ENCODE measurements at places on chromosomes 1 and 21.

DNA sequence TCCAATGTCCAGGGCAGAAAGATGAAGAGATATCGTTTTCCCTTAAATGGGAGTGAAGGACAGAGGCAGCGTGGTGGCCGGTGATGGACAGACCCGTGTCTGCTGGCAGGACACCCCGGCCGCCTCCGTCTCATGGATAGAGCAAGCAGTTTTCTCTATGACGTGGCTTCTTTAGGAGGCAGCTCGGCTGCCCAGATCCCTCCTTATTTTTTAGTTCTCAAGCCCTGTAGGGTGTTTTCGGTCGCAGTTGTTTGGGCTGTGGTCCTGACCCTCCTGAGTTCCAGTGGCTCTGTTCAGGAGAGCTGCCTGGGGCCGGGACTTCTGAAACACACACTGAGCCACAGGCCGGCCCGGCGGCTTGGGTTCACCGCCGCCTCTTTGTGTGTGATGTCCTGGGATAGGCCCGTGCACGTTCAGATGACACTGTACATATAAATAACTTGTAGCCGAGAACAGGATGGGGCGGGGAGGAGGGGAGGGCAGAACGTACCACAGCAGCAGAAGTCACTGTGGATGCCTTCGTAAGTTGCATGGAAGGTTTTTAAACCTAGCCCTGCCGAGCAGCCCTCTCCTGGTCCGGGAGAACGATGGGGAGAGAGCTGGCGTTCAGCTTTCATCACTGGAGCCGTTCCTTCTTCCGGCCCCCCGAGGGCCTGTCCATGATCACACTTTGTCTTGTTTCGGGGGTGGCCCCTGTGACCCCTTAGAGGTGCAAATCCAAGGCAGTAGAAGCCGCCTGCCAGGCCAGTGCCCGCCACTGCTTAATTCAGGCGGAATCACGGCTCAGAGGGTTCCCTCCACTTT, 65.2 kb downstream of the SIK1 start:
- peak; percentile 83 for DNase-seq

DNA sequence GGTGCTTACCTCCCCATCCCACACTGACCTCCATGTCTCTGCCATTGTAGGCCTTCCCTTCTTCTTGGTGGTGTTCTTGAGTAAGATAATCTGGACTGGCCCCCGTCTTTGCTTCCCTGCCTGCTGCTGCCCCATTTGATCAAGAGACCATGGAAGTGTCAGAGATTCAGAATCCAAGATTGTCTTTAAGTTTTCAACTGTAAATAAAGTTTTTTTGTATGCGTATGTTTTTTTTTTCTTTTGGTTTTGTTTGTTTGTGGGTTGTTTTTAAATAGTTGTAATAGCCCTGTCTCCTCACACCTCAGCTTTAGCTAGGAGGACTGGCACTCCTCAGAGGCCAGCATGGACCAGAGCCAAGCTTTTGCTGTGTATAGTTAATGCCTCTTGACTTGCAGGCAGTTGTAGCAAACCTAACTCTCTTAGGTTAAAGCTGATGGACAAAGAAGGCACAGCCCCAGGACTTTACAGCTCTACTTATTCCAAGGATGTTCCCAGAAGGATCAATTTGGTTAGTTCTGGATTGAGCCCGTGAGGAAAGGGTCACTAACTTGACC, 5.6 kb upstream of the YBX1 start:
- no peak for DNase-seq

DNA sequence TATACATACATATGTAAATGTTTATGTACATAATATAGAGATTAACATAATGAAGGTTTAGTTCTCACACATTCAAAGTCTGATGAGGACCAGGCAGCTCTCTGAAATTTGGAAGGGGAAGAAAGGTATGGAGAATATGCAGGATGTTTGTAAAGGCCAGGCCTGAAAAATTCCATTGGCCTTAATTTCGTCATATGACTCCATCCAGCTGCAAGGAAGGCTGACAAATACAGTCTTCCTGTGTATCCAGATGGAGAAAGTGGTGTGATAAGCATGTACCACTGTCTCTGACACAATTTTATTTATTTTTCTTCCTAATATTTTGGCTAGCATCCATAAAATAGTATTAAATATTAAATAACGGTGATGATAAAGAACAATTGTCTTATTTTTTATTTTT, 6.3 kb upstream of the SGIP1 start:
- no peak for DNase-seq

GRCh38 chr1:236108027-236108648, 34.2 kb upstream of the GPR137B start:
- no peak for DNase-seq

DNA sequence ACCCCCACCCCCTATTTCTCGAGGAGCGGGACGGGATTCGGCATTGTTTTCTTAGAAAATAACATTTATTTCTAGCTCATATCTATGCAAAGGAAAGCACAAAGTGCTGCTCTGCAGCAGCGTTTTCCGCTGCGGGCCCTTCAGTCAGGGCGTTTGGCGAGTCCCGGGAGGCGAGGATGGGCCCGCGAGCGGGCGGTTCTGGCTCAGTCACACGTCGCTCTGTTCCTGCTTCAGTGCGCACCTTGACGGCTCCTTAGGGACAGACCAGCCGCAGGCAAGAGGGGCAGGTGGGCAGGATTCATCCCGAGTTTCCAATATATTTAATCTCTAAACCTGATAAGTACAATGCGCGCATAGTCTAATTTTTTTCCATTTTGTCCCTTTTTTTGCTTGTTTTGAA, 5.7 kb downstream of the DMRTA2 start:
- DNase-seq = no peak

- no peak for DNase-seq
These were observed 185.8 kb upstream of the CHODL start for GRCh38 chr21:18058731-18059398.

DNA sequence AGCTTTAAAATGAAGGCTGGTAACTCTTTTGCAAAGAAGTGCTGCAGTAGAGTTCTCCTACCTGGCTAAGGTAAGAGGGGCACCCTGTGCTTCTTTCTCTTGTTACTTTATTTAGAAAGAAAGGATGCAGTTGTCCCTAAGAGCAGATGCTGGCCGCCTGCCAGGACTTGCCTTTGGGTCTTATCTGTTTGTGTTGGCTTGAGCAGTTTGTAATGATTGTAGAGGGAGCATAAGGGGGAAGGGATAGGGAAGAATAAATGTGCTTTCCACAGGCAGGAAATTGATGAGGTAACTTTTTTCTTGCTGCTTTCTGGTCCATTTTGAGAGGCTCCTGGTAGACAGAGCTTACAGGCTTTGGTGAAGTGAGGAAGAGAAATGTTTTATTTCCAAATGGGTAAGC, 229.6 kb downstream of the HHAT start:
- DNase-seq = no peak

DNA sequence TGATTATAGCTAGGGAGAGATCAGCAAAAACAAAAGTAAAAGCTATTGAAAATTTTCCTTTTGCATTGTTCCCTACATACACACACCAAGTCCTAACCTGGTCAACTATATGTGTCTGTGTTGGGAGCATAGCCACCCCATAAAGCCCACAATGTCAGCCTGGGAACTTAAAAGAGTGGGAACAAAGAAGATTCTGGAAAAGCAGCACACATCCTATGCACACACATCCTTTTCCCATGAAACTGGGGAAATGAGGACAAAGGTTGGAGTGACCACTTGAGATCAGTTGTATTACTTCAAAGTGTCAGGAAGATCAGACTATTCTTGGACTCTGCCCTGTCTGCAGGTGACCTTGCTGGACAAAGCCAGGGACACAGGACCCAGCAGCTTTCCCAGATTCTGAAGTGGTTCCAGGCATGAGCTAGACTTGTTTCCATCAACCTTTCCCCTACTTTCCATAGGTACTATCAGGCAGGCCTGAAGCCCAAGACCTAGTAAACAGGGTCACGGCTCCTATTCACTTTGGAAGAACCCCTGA, 15.9 kb downstream of the TXNIP start:
- no peak for DNase-seq

GRCh38 chr1:26274801-26275425, 5.0 kb upstream of the SH3BGRL3 start:
- DNase-seq = no peak

- no peak for DNase-seq
These were observed 92.7 kb downstream of the LRRC8C start for GRCh38 chr1:89725631-89726030.

GRCh38 chr21:29893687-29894086, 46.1 kb downstream of the GRIK1 start:
- DNase-seq = no peak

GRCh38 chr1:242582669-242583068, 58.2 kb upstream of the PLD5 start:
- no peak for DNase-seq

DNA sequence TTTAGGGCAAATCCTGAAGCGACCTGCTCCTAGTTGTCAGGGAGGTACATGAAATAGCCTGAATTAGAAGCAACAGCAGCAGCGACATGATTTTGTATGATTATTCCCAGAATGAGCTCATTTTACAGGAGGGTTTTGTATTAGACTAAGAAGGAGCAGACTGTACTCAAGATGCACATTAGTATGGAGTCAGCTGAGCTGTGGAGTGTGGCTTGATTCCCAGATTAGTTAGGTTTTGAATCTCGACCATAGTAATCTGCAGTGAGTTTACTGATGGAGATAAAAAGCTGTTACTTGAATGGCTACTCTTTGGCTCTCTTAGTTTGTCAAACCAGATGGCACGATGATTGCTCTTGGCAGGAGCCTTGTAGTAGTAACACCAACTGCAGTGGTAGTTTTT, 143.1 kb downstream of the PHTF1 start:
- DNase-seq = no peak

DNA sequence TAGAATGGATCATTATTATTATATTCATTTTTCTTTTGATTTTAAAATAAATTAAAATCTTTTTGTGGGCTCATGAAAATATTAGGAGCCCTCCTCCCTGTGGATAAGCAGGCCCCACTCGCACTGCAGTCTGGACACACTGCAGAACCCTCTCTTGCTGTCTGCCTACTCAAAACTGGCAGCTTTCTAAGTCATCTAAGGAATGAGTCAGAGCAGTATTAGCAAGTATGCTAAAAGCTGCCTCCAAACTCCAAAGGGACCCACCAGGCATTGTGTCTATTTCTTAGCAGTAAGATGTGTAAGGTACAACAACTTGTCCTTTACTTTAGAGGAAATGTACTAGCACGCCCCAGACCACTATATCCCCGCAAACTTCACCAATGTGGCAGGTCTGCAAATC, 108.8 kb downstream of the SYF2 start:
- no peak for DNase-seq

GRCh38 chr21:42818328-42818749, 61.0 kb downstream of the WDR4 start:
- peak; percentile 69 for DNase-seq

GRCh38 chr1:33137800-33138199, 44.0 kb downstream of the TRIM62 start:
- DNase-seq = peak; percentile 61

DNA sequence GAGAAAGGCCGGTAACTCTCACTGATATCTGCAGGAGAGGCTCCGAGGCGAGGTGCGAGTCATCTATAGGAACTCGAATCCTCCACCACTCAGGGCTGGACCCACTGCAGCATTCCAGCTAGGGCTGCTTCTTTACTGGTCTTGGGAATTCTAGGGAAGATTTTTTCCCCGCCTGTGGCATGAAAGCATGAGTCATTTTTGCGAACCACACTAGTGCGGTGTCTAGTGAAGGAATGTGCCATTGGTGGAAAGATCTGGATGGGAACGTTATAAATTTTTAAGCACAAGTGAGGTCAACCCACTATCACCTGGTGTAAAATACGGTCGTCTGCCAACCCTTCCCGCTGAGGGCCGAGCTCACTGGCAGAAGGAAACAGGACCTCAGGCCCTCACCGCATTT, 49.7 kb downstream of the SYF2 start:
- DNase-seq = no peak

GRCh38 chr1:93414749-93415148, 33.2 kb upstream of the FNBP1L start:
- no peak for DNase-seq

DNA sequence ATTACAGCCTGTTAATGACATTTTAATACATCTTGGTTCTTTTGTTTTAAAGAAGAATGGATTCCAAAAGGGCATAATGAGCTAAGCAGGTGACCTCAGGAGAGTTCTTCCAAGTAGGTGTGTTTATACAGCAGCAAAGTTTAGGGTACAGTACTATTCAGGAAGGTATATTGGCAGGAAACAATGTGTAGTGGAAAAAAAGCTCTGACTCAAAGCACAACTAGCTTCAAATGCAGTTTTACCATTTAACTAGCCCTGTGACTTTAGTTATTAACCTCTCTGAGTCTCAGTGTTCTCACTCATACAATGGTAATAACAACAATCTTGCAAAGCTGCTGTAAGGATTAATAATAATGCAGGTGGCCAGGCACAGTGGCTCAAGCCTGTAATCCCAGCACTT, 29.9 kb downstream of the FAF1 start:
- DNase-seq = no peak

DNA sequence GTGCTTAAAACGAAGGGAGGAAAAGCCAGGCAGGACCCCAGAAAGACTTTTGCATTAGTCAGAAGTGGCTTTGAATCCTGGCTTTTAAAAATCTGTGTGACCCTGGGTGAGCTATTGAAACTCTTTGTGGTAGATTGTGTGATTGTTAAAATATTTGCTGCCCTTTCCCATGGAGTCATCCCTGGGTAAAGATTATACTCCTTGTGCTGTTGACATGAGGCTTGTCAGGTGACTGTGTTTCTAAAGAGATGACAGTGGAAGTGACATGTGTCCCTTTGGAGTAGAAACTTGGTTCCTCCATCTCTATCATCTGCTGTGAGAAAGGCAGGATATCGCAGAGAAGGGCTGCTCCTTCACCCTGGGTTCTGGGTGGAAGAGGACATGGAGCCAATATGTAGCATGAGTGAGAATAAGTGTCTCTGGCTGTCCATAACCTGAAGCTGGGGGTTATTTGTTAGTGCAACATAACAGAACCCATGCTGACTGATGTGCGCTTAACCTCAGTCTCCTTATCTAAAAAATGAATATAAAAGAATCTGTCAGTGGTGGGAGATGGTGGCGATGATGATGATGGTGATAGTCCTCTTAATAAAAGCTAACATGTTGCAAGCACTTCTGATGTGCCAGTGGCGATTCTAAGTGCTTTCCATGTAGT, 187.6 kb downstream of the RHOU start:
- no peak for DNase-seq

DNA sequence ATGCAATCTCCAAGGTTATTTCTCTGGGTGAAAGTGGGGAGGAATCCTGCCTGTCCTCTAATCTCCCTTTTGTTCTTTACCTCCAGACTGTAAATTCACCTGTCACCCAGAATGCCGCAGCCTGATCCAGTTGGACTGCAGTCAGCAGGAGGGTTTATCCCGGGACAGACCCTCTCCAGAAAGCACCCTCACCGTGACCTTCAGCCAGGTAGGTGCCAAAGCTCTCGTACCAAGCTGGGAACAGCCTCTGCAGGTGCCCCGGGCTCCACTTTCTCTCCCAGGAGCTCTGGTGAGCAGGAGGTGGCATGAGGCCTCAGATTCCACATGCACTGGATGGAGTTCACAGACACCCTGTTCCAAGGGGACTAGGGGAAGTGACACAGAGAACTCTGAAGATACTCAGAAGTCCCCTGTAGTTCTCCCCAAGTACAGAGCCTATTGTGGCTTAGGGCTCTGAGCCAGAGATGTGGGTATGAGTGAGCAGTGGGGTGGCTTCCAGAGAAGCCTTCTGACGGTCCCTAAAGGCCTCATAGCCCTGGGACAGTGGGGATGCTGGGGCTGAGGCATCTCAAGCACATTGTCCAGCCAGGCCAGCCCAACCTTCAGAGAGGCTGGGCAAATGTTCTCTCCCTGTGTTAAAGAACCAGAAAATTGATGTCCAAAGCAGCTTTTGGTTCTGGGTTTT, 30.9 kb downstream of the RASSF5 start:
- DNase-seq = no peak
